ENCODE measurements at places on chromosomes 16 and 17. TPM values are rescaled to one million over a fixed set of nuclear protein-coding genes. Genes with fewer than 3 reads are reported as not detected.

DNA sequence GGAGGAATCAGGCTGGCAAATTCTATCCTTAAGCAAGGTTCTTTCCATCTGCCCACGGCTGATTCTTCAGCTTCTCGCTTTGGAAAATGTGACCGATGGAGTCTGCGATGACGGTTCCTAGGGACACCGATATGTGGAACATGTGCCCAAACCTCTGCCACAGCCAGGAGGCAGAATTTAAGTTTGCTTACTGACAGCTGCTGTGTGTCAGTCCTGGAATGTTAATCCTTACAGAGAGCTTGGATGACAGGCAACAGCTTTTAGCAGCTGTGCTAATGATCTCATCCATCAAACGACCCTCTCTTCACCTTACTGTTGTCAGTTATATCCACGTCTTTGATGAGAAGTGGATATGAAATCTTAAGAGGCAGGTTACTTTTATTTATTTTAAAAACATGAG lies 11.4 kb upstream of the MYH13 start:
- no peak for DNase-seq

GRCh38 chr16:86961171-86961601 lies 356.0 kb downstream of the C16orf95 start:
- no peak for DNase-seq

The SGSM2 gene
- 97.1 TPM for total RNA-seq

GRCh38 chr17:59160157-59161025 lies 4.8 kb downstream of the PRR11 start:
- DNase-seq: peak; percentile 25

- no peak for DNase-seq
Measured at GRCh38 chr17:43788540-43788939, 8.3 kb downstream of the CFAP97D1 start.

- no peak for DNase-seq
Measured at GRCh38 chr17:57939797-57940196, 15.4 kb downstream of the CUEDC1 start.

- no peak for DNase-seq
Measured at GRCh38 chr17:32631341-32632096, 144.7 kb downstream of the CDK5R1 start.

The SLC12A3 gene
- total RNA-seq: not detected

- no peak for DNase-seq
Measured at GRCh38 chr17:48726916-48727286, 1.6 kb downstream of the HOXB13 start.

DNA sequence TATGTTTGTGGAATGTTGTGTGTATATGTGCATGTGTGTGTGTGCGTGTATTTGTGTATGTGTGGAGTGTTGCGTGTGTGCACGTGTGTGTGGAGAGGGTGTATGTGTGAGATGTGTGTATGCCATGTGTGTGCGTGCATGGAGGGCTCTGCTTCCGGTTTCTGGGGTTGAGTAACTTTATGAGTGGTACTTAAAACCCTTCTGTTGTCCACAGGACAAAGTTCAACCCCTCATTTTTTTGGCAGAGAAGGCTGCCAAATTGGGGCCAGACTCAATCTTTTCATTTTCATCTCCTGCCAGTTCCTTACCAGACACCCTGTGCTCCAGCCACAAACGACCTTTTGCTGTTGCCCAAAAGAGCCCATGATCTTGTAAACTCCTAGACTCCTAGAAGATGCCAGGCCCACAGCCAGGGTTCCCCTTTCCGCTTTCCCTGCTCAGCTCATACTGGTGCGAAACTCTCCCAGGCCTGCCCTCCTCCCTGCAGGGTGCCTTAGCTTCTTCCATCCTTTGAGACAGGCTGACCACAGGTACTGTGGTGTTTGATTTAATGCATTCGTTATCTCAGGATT lies 100.2 kb downstream of the CMIP start:
- no peak for DNase-seq

GRCh38 chr17:61245706-61246135 lies 153.9 kb upstream of the TBX2 start:
- DNase-seq: no peak
